ENCODE measurements at places on chromosomes 16 and 17. TPM values are rescaled to one million over a fixed set of nuclear protein-coding genes. Genes with fewer than 3 reads are reported as not detected.

- DNase-seq = no peak
These were observed 111.7 kb upstream of the MAF start for GRCh38 chr16:79712276-79712675.

C16orf95 gene
- 11.4 TPM for total RNA-seq

AHSP gene
- total RNA-seq = not detected

- DNase-seq = no peak
These were observed 176.8 kb upstream of the HSBP1 start for GRCh38 chr16:83630979-83631378.

CFAP119 gene
- total RNA-seq = 3.7 TPM

GRCh38 chr17:45914047-45914717 lies 19.8 kb downstream of the MAPT start:
- no peak for DNase-seq

DNA sequence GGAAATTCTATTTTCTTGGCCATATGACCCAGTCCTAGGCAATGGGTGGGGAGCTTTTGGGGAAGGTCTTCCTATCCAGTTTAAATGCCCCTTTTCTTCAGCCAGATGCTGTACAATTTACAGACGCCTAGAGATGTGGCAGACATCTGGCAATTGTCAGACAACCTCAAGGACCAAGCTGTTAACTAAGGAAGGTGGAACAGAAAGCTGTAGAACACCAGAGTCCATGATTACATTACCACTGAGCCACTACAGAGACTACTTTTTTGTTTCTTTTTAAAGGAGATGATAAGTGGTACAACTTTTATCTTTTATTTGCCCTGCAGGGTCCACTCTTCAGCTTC lies 21.1 kb upstream of the CORO6 start:
- DNase-seq = no peak

CDIP1 gene
- total RNA-seq = 33.0 TPM

GRCh38 chr16:85650844-85651628 lies 37.7 kb downstream of the GINS2 start:
- DNase-seq = no peak

- DNase-seq = peak; percentile 38
These were observed 16.8 kb upstream of the SUZ12 start for GRCh38 chr17:31919802-31920525.

DNA sequence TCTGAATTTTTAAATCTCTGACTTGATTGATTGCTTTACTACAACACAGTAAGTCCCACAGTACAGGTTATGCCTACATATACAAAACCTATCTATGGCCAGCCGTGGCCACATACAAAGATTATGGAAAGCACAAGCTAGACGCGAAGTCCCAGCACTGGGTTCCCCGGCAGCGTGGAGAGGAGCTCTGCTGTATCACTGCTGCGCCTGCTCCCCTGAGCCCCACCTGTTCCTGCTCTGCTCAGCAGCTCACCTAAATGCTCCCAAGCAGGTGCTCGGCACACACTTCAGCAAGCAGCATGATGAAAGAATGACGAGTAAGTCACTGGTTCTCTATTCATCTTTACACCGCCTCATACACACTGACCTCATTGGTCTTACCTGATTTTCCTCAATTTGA lies 20.6 kb downstream of the ZDHHC7 start:
- no peak for DNase-seq

CIBAR2 gene
- not detected for total RNA-seq

DNA sequence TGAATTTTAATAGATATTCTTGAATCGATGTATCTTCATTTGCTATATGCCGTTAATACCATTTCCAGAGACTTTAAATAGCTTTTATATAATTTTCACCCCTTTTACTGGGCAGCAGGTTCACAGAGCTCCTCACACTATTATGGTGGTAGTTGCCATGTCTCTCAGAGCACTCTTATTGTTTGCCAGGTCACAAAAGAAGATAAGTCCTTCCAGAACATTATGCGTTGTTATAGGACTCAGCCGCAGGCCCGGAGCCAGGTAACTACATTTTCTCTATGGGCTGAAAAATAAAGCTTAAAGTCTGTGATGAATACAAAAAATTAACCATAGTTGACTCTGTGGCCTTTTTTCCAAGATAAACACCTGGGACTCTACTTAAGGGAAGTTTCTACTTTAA lies 24.0 kb downstream of the AKTIP start:
- no peak for DNase-seq

KRTAP9-4 gene
- total RNA-seq = not detected

GRCh38 chr17:47286198-47286914 lies 32.7 kb downstream of the ITGB3 start:
- no peak for DNase-seq

GRCh38 chr17:40535924-40536294 lies 29.4 kb downstream of the CCR7 start:
- DNase-seq = no peak

- DNase-seq = no peak
These were observed 36.9 kb upstream of the ATP2A3 start for GRCh38 chr17:4001048-4001590.

GRCh38 chr17:63423251-63423950 lies 22.7 kb downstream of the CYB561 start:
- DNase-seq = no peak

DHRS7C gene
- not detected for total RNA-seq

MPO gene
- total RNA-seq = not detected

GRCh38 chr16:87048038-87048729 lies 269.0 kb downstream of the C16orf95 start:
- DNase-seq = no peak

DNA sequence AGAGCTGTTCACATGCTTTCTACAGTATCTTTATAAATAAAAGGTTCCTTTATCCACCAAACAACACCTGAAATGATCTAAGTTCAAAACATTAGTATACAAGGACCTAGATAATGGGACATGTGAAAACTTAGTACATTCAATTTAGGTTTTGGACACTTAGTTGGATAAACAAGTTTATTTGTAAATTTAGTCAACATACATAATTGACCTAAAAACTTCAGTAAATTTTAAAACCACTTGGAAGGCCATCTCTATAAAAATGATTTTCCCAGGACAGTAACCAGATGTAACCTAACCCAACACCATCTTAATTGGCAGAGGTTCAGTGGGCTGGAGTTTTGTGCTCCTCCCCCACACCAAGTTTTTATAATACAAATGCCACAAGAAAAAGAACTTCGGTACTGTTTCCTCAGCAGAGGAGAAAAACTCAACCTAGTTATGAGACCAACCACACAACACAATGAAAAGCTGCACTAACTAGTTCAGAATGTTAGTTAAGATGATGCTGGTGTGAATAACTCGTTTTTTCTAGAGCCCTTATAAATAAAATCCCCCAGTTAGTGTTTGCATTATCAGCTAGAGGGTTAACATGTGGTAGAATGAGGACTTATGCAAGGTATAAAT lies 7.2 kb upstream of the UNK start:
- no peak for DNase-seq

UTS2R gene
- not detected for total RNA-seq

DNA sequence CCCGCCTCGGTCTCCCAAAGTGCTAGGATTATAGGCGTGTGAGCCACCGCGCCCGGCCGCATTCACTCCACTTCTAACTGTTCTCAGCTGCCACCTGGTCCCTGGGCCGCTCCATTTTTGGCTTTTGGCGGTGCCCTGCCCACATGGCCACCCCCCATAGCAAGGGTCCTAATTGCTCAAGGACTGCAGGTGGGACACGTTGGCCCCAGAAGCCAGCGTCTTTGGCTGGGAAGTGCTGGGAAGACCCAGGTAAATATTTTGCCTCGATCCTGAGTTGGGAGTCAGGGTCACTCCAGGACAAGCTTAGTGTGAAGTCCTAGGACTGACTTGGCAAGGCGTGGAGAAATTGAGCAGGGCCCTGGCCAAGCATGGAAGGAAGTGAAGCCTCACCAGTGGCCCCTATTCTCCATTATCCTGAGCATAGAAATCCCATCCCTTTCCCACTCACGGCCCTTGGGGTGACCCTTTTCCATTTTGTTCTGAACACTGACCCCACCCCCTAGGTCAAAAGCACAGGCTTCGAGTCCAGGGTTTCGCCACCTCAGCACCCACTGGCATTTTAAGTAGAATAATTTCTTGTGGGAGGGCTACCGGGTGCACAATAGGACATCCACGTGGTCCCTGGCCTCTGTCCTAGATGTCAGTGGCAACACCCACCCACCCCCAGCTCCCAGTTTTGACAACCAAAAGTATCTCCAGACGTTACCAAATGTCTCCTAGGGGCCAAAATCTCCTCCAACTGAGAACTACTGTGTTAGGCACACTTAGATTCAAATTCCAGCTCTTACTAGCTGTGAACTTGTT lies 5.9 kb upstream of the WDR81 start:
- no peak for DNase-seq

P2RX1 gene
- 0.45 TPM for total RNA-seq

PLD6 gene
- total RNA-seq = 19.4 TPM

GRCh38 chr17:2297023-2297422 lies 6.6 kb downstream of the SMG6 start:
- no peak for DNase-seq

DNA sequence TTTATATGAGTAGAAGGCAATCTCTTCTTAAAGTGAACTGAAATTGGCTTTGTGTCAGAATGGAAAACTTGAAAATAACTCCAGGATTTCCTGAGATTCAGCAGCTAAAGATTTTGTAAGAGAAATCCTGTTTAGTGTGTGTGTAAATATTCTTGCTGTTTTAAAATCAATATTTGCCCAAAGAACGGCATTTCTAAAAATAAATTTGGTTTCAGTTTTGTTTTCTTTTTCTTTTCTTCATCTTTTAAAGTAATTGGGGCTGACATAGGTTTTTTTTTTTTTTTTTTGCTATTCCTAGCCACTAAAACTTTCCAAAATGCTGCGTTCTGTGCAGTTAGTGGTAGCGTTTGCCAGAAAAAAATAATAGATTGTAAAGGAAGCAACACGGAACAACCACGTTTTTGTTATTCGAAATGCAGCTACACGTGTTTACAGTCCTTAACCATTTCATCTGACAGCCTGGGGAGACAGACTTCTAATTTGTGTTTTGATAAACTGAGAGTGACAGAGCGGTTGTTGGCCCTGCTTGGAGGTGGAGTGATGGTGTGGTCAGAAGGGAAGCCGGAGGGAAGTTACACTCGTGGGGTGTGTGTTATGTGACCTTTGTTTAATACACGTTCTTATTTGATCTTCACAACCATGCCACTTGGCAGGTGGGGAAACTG lies 21.6 kb upstream of the SMPD3 start:
- DNase-seq = no peak

DNA sequence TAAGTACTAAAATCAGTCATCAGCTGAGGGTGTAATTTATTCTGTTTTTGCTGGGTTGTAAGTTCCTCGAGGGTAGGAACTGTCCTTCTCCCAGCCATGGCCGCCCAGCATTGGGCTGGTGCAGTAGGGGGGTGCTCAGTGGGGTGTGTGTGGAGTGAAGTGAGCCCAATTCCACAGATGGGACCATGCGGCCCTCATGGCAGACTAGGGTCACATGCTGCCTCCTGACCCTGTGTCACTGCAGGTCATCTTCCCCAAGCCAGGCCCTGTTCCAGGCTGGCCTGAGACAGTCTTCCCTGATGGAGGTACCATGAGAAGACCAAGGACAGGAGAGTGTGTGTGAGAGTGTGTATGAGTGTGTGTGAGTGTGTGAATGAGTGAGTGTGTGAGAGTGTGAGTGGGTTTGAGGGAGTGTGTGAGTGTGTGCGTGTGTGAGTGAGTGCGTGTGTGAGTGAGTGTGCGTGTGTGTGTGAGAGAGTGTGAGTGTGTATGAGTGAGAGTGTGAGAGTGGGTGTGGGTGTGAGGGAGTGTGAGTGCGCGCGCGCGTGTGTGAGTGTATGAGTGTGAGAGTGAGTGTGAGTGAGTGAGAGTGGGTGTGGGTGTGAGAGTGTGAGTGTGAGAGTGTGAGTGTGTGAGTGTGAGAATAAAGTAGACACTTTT lies 3.7 kb downstream of the SLC26A11 start:
- DNase-seq = no peak

DNA sequence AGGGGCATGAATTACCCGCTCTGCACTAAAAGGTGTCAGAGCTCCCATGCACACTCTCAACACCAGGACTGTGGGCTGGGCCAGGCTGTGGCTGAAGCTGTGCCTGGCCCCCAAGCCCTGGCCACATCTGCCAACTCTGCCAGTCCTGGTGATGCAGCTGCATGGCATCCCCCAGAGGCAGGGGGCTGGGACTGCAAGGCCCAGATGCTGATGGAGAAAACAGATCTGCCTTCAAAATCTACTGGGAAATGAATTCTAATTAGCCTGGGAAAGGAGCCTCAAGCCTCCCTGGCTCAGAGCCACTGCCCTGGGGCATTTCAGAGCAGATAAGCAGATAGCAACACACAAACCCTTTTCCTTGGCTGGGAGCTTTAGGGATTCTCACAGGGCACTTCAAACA lies 3.4 kb downstream of the CHST6 start:
- DNase-seq = no peak

DNA sequence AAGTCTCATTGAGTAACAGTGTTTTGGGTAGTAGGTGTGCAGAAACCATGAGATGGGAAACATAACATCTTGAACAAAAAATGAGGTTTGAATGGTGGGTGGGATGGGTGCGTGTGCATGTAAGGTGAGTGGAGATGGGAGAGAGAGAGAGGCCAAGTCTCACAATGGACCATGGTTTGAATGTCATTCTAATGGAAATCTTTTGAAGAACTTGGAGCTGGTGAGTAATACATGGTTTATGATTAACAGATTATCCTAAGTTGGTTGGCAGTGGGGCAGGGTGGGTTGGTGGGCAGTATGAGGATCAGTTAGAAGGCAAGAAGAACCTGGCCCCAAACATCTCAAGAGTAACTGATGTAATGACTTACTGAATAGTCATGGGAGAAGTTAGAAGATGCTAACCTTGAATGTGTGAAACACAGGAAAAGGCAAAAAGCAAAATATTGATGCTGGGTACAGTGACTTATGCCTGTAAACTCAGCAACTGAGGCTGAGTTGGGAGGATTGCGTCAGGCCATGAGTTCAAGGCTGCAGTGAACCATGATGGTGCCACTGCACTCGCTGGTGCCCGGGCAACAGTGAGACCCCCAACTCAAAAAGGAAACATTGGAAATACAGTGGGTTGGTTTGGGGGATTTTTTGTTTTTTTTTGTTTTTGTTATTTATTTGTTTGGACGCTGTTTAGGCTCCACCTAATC lies 32.7 kb downstream of the ZNF207 start:
- DNase-seq = no peak

PRR35 gene
- not detected for total RNA-seq

DNA sequence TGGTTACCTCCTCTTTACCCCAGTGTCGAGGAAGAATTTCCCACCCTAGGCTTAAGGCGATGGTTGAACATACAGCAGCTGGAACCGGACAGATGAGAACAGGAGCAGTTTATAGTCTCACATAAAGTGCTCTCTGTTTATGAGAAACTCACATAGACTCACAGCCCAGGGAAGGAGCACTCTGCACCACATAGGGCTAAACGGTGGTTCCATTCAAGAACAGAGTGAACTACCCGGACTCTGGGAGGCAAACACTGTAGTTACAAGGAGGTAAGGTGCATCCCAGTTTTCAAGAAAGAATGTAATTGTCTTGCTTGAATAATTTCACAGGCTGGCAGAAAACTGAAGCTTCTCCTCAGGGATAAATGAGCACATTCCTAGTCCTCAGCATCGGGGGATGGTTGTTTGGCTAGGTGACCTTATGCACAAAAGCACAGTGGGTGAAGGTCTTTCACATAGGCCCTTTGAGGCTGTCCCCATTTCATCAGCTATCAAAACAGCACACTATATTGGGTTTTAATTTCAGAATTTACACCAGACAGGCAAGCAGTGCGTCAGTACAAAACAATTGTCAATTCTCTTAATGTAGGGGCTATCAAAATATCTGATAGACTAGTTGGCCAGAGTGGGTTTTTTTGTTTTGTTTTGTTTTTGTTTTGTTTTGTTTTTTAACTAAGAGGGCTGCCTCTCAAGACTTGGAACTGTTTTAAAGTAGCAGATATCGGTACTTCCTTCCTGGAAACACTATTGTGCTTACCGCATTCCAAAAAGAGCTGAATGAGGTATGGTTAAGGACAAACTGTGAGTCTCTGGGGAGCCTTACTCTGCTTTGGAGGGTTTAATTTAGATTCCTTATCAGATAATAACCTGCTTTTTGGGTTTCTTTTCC lies 918.1 kb upstream of the CDH8 start:
- no peak for DNase-seq

Data from activated naive CD8-positive, alpha-beta T cell treated with anti-CD3 and anti-CD28 coated beads for 36 hours (primary cell).